ENCODE measurements at places on chromosomes 3 and 15.

- no peak for DNase-seq
Measured at GRCh38 chr3:169082076-169082475, 581.4 kb downstream of the MECOM start.

- DNase-seq: peak; percentile 7
Measured at GRCh38 chr3:19149368-19149767, 1.1 kb downstream of the KCNH8 start.

- no peak for DNase-seq
Measured at GRCh38 chr15:81939604-81940440, 106.0 kb downstream of the MEX3B start.

DNA sequence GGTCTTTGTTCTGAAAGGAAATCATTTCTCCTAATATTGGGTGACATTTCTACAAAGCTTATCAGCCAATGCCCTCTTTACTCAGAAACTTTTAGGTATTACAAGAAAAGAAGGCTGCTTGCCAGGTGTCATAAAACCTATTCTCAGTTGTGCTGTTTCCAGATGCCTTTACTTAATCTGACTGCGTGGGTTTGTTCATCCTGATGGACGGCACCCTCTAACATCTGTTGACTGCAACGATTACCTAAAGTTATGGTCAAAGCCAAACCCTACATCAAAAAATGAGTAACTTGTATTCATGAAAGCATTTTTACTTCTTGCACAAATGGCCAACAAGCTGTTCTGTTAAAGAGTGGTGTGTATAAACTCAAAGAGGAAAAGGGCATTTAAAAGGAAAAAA is 207.7 kb upstream of the PDZRN3 start:
- no peak for DNase-seq

- DNase-seq: no peak
Measured at GRCh38 chr3:145952536-145952935, 208.4 kb downstream of the PLOD2 start.

GRCh38 chr3:26365706-26366105 is 256.9 kb upstream of the LRRC3B start:
- DNase-seq: no peak

- no peak for DNase-seq
Measured at GRCh38 chr3:62187022-62187431, 186.3 kb downstream of the FEZF2 start.

- DNase-seq: no peak
Measured at GRCh38 chr3:138912237-138912636, 34.7 kb downstream of the FOXL2 start.

- no peak for DNase-seq
Measured at GRCh38 chr3:177781686-177782161, 584.4 kb upstream of the TBL1XR1 start.

DNA sequence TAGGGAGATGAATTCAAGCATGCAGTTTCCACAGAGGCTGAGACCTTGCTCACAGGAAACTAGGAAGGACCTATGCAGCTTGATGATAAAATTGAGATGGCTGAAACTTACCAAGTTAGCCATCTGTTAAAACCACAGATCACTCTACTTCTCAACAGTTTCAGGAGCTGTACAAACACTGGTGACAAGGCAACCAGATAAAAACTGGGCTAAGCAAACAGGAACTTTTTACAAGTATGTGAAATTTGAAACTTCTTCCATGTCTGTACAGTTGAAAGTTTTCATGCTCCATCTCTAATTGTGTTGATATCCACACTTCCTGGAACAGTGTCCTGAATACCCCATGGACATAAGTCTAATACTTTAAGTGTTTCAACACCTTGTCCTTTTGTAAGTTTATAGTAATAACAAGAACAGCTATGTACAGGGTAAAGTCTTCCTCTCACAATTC is 78.2 kb downstream of the FAIM start:
- no peak for DNase-seq

GRCh38 chr15:98745179-98745578 is 96.8 kb downstream of the IGF1R start:
- no peak for DNase-seq

- no peak for DNase-seq
Measured at GRCh38 chr3:126983276-126983652, 349 bp downstream of the PLXNA1 start.
